ENCODE measurements at places on chromosomes 13 and 19.

DNA sequence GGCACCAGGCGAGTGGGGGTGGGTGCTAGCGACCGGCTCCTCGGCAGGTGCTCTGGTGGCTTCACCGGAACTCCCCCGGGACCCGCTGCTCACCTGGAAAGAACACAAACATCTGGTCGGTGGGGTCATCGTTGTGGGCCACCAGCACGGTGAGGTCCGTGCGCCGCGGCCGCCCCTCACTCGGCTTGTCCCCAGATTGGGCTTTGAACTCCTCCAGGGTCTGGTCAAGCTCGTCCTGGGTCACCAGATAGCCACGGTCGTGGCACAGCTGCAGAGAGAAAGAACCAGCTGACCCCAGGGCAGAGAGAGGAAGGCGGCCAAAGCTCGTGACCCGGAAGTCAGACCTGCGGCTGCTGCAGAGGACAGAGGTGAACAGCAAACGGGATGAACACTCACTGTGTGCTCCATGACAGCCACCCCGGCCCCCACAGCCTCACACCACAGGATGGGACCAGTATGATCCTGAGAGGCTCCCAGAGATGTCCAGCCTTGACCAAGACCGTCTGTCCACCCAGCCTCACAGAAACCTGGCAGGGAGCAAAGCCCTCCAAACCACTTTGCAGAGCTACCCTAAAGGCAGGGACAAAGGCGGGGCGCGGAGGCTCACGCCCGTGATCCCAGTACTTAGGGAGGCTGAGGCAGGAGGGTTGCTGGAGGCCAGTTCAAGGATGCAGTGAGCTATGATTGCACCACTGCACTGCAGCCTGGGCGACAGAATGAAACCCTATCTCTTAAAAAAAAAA lies 1.2 kb downstream of the POLR2E start:
- DNase-seq = no peak

- DNase-seq = no peak
Measured at GRCh38 chr19:39870171-39870971, 24.2 kb upstream of the FBL start.

GRCh38 chr13:50850445-50850844 lies 7.0 kb upstream of the DLEU7 start:
- no peak for DNase-seq

- no peak for DNase-seq
Measured at GRCh38 chr19:48806818-48807589, 3.8 kb downstream of the BCAT2 start.

DNA sequence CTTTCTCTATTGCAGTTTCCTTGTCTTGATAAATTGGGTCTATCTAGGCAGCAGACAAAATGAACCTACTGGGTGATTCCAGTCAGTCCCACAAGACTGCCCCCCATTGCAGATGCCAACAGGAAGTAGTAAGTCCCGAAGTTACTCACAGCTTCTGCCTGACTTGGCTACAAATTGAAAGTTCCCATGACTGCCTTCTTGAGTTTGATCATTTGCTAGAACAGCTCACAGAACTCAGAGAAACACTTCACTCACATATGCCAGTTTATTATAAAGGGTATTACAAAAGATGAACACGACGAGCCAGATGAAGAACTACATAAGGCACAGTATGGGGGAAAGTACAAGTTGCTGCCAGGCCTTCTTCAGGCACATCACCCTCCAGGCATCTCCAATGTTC lies 50.0 kb downstream of the TEX26 start:
- no peak for DNase-seq

- DNase-seq = no peak
Measured at GRCh38 chr13:113119822-113120189, 2.8 kb upstream of the F10 start.

DNA sequence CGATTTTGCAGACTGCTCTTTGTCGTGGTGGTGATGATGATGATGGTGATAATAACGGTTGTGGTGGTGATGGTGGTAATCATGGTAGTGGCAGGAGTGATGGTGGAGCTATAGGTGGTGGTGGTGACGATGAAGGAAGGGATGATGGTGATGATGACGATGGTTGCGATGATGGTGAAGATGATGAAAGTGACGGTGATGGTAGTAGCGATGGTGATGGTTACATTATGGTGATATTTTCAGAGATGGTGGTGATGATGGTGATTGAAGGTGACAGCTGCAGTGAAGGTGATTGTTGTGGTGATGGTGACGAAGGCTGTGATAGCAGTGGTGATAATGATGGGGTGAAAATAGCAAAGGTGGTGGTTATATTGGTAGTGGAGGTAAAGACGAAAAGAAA lies 2.1 kb upstream of the ADGRE3 start:
- no peak for DNase-seq

GRCh38 chr13:76882431-76882830 lies 3.8 kb downstream of the KCTD12 start:
- no peak for DNase-seq

GRCh38 chr13:35694031-35694430 lies 217.5 kb upstream of the MAB21L1 start:
- DNase-seq = no peak

DNA sequence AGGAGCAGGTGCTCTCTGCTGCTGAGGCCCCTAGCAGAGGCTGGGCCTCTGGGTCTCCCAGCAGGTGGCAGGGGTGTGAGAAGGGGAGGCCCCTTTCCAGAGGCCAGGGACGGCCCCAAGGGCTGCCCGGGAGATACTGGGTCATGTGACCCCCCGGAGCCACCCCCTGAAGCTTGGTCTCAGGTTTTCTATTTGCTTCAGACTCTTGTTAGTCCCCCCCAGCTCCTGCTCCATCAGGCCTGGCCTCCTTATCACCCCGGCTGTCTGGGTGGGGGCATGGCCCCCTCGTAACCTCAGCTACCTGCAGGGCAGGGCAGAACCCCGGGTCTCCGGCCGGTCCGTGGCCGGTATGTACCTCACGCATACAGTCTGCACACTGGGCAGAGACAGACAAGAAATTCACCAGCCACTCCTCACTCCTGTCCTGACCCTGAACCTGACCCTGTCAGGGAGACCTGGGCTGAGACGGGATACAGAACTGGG lies 13.2 kb upstream of the TCF3 start:
- DNase-seq = no peak

DNA sequence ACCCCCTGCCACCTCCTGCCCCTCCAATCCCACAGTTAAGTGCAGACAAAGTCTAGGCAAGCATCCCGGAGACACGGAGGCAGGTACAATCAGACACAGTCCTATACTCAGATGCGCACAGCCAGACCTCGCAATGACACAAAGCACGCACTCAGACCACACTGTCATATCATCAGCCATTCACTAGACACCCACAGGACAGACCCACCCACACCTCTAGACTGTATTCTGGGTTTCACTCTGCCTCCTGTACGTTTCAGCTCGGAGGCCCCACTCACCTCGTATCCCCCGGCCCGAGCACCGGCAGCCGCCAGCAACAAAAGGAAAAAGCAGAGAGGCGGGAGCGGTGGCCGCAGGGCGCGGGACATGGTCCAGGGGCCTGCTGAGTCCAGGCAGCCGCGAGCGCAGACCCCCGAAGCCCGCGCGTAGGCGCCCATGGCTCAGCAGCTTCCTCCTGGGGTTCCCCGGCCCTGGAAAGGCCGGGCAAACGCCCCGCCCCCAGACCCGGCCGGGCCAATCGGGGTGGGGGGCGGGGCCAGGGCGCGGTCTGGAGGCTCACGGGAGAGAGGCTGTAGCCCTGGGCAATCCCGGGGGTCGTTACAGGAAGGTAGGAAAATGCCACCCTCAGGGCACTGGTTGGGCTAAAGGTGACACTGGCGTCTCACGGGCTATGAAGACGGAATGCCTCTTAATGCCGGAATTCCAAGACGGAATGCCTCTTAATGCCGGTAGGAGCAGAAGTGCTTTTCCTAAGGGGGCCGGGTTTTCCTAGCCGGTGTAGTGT lies at the start of the genes MAN2B1 and WDR83:
Gene MAN2B1, minus strand, starts transcription at position 478 of the 784 bp plus-strand sequence. Its CDS starts 41 bp downstream, at position 437.
Gene WDR83, plus strand, starts transcription at position 543 of the 784 bp plus-strand sequence. CDS start 2,984 bp downstream, outside the sequence.
- peak; percentile 84 for DNase-seq

- DNase-seq = no peak
Measured at GRCh38 chr19:41774515-41774980, 19.2 kb downstream of the CEACAM6 start.

DNA sequence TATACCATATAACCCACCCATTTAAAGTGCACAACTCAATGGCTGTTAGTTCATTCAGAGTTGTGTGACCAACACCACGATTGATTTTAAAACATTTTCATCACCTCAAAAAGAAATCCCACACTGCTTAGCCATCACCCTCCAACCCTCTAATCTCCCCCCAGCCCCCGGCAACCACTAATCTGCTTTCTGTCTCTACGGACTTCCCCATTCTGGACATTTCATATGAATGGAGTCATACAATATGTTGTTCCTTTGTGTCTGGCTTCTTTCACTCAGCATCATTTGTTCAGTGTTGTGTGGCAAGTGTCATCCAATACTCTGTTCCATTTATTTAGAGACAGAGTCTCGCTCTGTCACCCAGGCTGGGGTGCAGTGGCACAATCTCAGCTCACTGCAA lies 4.0 kb upstream of the PNMA8B start:
- no peak for DNase-seq

DNA sequence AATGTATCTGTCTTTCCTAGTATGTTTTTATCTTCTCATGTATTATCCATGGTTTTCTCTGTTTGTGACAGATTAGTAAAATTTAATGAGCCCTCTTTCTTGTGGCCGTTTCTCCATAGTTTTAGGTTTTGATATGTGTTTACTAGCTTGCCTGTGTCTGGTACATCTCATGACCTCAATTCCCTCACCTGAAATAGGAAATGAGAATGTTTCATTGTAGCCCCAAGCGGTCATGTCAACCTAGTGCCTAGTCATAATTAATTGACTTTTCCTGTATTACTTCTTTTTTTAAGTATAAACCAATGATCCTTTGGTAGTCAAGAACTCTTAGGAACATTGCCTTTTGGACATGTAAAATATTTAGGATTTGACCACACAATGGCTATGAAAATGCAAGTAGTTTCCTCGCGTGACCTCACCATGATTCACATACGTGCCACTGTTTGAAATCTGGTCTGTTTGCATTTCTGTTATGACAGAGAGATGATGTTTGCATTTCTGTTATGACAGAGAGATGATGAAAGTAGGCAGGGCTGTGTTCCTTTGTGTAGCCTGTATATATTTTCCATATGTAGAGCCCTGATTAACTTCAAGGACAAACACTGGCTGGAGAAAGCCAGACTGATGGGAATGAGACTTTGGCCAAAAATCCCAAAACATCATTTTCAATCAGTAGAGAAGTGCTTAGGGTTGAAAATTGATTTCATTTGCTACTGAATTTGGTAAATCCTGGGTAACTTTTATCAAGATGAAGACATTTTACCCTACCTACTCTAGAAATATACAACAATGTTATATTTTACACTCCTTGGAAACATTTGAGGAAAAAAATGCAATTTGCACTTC lies 104.8 kb downstream of the TNFRSF19 start:
- no peak for DNase-seq

DNA sequence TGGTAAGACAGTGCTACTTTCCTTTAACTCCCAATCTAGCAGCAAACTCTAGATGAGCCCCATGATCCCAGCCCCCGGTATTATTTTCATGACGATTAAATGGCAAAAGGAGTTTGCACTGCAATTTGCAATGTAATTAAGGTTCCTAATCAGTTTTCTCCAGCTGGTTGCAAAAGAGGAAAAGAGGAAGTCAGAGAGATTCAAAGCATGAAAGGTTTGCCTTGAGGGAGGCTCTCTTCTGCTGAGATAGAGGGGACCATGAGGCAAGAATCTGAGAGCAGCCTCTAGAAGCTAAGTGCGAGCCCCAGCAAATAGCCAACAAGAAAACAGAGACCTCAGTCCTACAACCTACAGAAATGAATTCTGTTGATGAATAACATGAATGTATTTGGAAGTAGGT lies 527.1 kb downstream of the UQCRFS1 start:
- no peak for DNase-seq

Measured in left hindlimb (tissue), 1 donor.